ENCODE measurements at places on chromosomes 1 and 21.

DNA sequence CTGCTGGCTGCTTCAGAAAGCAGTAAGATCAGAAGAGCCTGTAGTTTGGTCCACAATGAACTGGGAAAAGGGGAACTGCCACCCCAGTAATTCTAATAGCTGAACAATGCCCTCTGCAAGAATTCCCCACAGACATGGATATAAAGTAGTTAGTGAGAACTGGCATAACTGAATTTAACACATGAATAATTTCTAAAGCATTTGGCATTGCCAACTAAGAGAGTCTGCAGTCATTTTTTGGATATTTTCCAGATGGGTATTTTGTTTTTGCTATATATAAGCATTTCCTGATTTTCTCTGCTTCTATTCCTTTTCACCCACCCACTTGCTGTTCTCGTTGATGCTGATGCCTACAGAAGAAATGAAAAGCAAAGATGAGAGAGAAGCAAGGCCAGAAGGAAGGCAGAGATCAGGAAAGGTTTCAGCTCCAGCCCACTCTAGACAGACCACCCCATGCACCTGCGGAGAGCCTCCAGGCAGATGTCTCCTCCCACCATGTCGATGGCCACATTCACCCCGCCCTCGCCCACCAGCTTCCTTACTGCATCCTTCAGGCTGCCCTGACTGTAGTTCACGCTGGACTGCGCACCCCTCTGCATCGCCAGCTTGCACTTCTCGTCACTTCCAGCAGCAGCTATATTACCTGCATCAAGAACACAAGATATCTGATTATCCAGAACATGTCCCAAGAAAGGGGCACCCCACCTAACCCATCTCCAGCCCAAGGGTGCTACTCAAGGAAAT lies 55.9 kb upstream of the SEC16B start:
- no peak for DNase-seq

DNA sequence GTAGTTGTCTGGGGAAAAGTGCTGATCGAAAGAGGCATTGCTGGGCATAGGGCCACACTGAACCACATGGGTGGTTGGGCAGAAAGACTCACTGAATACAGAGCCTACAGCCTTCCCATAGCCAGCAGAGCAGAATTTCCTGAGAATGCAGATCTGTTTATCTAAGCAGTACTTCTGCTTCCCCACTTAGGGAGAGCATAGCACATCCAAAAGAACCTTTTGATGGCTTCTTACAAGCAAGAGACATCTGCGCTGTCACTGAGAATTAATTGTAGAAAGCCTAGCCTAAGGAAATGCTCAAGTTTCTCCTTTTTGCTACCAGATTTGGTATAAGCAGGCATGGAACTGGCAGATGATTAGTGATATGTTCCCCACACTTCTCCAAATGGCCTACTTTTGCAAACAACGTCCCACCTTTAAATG lies 13.0 kb upstream of the KLHDC8A start:
- no peak for DNase-seq

GRCh38 chr1:79848316-79848715 lies 841.8 kb upstream of the ADGRL4 start:
- DNase-seq, result no peak

GRCh38 chr1:208115924-208116640 lies 128.1 kb downstream of the PLXNA2 start:
- no peak for DNase-seq

- no peak for DNase-seq
These were observed 9.9 kb upstream of the IFNGR2 start for GRCh38 chr21:33393348-33393747.

DNA sequence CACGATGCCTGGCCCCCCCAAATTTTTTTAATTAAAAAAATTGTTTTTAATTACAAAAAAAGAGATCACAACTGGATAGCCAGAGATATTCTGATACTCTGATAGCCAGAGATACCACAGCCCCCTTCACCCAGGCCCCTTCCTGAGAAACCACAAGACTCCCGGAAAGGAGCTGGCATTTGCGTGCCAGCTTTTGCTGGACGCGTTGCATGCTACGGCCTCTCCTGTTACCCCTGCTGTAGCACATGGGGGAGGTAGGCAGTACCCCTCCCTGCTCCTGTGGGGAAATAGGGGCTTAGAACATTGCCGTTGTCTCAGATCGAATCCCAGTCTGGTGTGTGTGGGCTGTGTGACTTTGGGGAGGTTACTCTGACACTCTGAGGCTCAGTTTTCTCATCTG lies 22.7 kb downstream of the MFAP2 start:
- no peak for DNase-seq

DNA sequence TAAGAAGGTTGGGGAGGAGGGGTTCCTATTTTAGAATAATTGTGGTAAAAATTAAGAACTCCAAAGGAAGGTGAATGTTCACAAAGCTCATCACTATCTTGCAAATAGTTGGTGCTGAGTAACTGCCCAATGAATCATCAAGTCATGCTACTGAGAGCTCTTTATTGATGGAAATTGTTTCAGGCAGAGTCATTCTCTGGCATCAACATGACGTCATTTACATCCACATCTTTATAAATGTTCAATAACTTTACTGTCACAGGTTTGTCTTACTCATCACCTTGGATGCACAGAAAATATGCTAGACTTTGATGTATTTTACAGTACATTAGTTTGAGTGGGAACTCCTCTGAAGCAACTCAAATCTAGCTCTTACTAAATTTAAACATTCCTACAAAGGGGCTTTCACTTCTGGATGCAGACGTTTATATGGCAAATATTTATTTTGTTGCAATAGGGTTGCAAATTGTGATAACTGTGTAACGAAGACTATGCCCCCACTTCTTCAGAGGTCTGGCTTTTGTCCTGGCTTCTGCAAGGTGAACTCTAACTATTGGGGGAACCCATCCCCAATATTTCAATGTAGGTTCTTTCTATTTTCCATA lies 273.7 kb upstream of the AJAP1 start:
- DNase-seq, result no peak

DNA sequence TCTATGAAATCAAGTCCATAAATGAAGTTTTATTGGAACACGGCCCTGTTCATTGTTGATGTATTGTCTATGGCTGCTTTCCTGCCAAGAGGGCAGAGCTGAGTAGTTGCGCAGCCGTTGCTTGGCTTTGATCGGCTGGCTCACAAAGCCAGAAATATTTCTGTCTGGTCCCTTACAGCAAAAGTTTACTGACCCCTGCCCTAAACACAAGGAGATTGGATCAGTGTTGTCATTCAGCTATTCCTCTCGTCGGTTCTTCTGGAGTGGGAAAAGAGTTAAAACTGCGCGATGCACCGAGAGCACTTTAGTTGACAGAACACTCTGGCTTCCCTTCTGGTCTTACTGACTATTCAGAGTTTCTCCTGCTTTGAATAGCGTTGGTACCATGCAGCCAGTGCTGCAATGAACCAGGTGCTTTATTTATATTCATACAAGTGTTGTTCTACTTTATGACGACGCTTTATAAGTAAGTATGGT lies 868 bp downstream of the ZBTB40 start:
- DNase-seq, result peak; percentile 54

DNA sequence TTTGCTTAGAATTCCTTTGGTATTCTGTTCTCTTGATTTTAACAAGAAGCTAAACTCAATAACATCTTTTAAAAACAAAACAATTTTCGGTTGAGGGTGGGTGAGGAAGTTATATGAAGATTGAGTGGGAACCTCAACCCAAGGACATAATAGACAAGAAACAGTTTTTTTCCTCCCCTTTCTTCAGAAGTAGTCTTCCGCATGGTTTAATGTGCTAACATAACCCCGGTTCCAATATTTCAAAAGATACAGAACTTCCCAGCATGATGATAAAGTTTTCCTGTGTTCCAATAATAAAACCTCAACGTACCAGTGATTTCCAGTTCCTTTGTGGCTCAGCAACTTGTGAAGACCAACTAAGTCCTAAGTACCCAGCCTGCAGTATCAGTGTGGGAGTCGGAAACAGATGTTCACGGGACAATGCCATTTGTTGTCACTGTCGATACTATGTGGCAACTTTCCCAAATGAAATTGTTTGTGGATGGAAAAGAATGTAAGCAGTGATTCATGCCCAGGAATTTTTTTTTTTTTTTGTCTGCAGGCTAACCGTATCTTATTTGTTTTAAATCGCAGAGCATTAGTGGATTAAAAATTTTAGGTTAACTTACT lies 48.5 kb downstream of the NR5A2 start:
- no peak for DNase-seq

GRCh38 chr1:22545141-22545540 lies 18.1 kb upstream of the EPHA8 start:
- no peak for DNase-seq

DNA sequence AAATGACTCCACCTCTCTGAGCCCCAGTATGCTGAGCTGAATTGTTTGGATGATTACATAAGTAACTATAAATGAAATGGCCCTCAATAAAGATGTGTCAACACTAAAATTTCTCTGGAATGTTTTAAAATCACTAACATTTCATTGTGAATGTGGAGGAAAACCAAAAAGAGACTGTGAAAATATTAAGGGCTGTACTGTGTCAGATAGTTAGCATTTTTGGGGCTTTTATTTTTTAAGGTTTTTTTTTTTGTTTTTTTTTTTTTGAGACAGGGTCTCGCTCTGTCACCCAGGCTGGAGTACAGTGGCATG lies 6.3 kb downstream of the MYOC start:
- DNase-seq, result no peak

GRCh38 chr1:243528459-243529121 lies 272.7 kb downstream of the SDCCAG8 start:
- no peak for DNase-seq

DNA sequence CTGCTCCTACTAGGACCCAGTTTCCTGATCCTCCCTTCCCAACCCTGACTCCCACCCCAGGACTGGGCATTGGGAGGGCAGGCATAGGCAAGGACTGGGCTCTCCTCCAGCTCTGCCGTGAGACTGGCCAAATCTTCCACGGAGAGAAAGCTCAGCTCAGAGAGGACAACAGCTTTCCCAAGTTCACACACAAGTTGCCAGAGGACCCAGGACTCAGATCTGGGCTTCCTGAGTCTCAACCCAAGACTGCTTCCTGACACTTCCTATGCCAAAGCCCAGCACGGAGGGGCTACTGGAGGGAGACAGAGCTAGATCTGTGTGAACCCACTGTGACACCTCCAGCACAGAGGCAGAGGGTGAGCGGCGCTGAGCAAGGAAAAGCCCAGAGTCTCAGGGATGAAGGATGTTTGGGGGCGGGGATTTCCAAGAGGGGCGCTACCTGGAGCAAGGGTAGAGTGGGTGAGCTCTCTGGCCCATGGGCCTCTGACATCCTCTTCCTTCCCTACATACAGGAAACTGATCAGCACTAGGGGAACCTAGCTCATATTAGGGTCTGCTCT lies 7.1 kb downstream of the PDZK1IP1 start:
- no peak for DNase-seq

GRCh38 chr1:47184090-47184821 lies 5.6 kb downstream of the PDZK1IP1 start:
- DNase-seq, result no peak

- DNase-seq, result no peak
These were observed 8.1 kb upstream of the OR6K3 start for GRCh38 chr1:158728510-158729225.

- no peak for DNase-seq
These were observed 52.4 kb downstream of the NEGR1 start for GRCh38 chr1:72229893-72230292.

GRCh38 chr21:38769191-38769780 lies 36.4 kb upstream of the ETS2 start:
- DNase-seq, result no peak

DNA sequence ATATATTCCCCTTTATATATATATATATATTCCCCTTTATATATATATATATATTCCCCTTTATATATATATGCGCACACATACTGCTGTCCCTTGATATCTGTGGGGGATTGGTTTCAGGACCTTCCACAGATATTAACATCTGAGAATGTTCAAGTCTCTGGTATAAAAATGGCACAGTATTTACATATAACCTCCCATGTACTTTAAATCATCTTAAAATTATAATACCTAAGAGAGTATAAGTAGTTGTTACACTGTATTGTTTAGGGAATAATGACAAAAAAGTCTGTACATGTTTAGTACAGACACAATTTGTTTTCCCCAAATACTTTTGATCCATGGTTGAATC lies 45.8 kb downstream of the NR5A2 start:
- no peak for DNase-seq

DNA sequence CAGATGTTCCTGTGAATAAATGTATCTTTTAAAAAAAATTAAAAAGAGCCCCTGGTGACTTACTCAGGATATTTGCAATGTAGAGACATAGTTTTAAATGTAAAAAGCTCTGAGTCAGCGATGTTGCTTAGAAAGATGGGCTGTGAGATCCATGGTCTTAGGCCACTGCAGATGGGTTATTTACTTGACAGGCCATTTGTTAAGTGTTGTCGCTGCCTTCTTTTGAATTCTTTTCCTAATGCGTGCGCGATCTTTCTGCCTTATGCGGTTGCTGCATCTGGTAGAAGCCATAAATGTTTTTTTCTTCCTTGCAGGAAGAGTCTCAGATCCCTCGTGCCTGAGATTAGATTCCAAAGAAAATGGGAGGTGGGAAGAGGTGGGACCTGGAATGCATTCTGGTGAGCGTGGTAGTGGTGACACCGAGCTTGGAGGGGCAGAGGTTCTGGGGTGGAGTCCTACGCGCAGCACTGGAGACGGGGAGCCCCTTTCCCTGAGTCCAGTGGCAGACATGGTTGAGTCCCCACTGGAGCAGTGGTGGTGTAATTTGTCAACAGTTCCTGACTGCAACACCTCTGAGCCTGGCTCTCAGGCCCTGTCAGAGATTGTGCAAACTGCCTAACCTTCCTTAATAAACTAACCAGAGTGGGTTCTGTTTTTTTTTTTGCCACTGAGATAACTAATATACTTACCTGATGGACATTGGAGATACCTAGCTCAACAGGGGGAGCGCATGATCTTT lies 197.2 kb downstream of the HHAT start:
- DNase-seq, result no peak

GRCh38 chr1:9841460-9841859 lies 17.7 kb upstream of the CLSTN1 start:
- no peak for DNase-seq

GRCh38 chr1:226597616-226598454 lies 49.3 kb downstream of the STUM start:
- no peak for DNase-seq

DNA sequence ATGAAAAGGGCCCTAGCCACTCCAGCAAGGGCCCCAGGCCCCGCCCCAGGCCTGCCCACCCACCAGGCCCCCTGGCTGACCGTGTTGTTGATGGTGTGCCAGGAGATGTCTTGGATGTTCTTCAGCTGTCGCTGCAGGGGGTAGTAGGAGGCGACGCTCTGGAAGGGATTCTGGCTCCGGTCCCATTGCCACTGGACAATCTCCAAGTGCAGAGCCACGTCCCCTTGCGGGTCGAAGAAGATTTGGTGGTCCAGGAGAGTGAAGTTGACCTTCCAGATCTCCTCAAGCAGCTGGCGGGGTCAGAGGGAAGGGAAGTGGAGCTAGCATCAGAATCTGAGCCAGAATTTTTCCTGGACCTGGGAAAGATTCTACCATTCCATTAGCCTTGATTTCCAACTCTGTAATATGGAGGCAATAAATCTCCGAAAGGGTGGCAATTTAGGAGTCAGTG lies 10.2 kb downstream of the TAS1R2 start:
- DNase-seq, result peak; percentile 60
